ENCODE measurements at places on chromosomes 3 and 15.

DNA sequence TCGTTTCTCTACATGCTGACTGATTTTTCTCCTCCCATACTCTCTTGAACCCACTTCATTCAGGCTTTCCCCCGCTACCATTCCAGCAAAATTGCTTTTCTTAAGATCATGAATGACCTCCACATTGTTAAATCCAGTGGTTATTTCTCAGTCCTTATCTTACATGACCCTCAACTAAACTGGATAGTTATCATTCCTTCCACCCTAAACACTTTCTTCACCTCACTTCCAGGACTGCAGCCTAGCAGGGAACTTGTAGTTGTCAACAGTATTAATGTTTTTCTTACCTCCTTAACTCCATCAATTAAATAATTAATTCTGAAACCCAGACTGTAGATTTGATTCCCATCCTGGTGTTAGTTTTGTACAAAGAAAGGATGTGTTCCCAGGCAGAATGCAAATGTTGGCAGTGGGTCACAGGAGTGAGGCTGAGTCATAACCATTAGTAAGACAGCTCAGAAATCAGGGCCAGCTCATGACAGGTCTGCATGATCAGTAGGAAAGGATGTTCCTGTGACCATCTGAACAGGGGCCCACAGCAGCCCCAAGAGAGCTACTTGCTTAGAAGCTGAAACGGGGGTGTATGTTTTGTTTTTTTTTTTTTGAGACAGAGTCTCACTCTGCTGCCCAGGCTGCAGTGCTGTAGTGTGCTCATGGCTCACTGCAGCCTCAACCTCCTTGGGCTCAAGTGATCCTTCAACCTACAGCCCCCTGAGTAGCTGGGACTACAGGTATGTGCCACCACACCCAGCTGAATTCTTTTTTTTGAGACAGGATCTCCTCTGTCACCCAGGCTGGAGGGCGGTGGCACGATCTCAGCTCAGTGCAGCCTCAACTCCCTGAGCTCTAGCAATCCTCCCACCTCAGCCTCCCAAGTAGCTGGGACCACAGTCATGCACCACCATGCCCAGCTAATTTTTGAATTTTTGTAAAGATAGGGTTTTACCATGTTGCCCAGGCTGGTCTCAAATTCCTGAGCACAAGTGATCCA, 9.1 kb downstream of the BCL2L10 start:
- DNase-seq = no peak

DNA sequence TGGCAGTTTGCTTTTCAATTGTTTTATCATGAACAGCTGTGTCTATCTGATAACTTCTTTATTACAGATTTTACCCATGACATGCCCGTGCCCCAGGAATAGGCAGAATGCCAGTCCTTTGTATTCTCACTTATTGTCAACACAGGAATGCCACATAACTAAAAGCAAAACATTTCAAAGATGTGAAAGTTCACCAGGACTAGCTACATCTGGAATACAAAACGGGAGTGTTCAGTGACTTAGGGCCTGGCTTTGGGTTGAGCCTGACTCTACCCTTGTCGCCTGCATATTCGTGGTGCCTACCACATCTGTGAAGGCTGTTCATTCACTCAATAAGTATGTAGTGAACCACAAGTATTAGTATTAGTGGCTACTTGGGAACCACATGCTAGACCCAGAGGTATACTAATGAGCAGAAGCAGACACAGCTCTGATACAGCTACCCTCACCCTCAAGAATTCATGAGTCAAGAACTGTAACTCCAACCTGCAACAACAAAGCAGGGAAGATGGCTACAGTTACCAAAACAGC, 2.9 kb downstream of the TNFSF10 start:
- no peak for DNase-seq

DNA sequence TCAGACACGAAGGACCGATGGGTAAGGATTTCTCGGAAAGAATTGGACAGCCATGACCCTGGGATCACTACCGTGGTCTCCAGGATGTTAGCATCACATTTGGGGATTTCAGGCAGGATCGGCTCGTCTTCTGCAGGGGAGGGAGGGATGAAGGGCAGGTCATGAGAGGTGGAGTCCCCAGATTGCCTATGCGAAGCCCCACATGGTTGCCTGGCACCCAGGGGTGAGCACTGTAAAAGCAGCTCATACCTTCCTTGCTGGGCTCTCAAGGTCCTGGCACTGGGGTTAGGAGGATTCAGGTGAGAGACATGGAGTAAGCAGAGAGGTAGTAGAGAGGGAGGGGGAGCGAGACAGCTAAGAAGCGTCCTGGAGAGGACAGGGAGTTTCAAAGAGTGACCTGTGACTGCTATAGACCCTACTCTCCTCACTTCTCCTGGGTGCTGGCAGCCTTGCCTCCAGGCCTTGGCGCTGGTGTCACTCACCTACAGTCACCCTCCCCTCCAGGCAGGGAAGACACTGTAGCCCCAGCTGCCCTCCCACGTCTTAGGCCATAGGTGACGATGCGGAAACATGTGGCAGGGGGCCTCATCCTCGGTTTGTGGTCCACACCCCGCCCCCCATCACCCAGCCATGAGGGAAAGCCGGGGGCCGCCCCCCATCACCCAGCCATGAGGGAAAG, 15.0 kb upstream of the EHD4 start:
- no peak for DNase-seq

GRCh38 chr15:39613861-39614260, 33.0 kb downstream of the THBS1 start:
- DNase-seq = no peak

- no peak for DNase-seq
These were observed 981.9 kb downstream of the FHIT start for GRCh38 chr3:60269377-60269776.

DNA sequence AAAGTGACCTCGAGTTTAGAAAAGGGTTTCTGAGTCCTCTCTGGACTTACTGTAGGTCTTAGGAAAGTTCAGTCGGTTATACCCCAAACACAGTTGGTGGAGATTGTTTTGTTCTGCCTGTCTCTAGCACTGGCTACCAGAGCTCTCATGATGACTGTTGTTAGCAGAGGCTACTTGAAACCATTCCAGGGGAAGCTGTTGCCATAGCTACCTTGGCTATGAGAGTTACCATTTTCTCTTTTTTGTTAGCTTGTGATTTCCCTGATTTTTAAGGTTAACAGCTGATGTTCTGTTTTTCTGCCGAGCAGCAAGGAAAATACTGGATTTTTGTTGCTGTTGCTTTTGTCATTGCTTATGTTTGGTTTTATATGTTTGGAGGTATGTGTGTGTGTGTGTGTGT, 26.7 kb downstream of the ABHD2 start:
- no peak for DNase-seq

Data from HEK293T (cell line).